ENCODE measurements at places on chromosomes 2 and 18. TPM values are rescaled to one million over a fixed set of nuclear protein-coding genes. Genes with fewer than 3 reads are reported as not detected.

- DNase-seq, result no peak
These were observed 298.7 kb upstream of the COL3A1 start for GRCh38 chr2:188675391-188676009.

DNA sequence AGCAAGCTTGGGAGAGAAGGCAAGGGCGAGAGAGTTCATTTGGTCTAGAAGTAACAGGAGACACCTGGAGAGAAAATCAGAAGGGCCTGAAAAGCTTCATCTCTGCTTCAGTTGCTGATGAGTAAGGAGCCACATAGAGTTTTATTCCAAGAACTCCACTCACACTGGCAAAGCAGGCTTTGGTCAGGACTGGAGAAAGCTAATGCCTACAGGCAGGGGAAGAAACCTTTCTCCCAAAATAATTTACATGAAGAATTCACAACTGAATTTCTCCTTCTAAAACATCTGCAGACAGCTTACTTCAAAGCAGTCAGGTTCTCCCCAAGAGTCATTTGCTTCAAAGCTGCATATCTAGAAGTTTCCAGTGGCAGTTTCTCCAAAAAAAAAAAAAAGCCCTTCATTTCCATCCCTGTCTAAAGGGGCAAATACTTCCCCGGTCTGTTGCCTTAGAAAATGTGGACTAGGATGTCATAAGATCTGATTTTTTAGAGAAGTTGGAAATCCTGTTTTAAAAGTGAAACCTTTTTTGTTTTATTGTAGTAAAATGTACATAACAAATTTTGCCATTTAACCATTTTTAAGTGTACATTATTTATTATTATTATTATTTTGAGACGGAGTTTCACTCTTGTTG lies 46.3 kb downstream of the TMEM247 start:
- DNase-seq, result no peak

DNA sequence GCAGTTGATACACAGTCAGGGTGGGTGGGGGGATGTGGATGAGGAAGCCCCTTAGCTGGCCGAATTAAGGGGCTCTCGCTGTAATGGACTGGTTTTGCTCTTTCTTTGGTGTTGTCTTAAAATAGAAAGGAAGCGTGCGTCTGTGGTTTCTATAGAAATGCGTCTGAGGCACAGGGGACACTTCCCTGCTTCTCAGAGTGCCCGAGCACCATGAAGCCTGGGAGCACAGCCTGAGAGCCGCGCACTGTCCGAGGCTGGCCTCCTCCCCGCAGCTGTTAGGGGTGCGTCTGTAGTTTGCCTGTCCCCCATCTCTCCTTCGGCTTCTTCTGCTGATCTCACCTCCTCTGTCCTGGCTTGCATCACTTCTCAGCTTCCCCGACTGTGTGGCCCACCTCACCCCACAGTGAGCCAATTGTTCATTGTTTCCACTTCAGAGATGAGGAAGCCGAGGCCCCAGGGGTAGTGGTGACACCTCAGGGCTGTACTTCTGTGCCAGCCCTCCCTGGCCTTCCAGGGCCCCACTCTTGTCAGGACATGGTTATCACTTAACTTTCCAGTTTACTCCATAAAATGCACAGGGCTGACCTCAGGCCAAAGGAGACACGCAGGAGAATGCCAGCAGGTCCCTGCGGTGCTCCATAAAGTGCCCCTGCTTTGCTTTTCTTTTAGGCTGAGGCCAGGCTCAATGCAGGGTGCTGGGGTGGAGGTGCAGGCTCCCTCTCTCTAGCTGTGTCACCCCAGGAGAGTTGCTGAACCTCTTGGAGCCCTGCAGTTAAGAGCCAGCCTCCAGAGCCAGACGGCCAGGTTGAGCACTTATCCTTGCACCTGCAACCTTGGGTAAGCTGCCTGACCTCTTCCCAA lies 210.6 kb downstream of the SEPTIN10 start:
- DNase-seq, result no peak

DNA sequence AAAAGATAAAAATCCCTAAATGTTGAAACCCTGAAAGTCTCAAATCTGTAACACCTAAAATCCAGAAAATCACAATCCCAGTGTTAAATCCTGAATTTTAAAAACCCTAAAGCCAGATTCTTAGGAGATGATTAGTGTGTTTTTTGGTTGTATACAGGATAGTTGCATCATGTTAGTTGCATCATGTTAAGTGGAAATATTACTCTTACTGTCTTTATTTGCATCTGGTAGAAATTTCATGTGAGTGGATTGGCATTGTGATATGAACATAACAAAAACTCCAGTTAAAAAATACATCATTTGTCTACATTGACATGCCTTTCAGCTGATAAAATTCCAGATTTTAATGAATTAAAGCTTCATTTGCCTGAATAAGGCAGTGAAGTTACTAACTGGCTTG lies 683.1 kb upstream of the ACVR2A start:
- no peak for DNase-seq

GRCh38 chr2:59182249-59182648 lies 941.1 kb upstream of the FANCL start:
- no peak for DNase-seq

DNA sequence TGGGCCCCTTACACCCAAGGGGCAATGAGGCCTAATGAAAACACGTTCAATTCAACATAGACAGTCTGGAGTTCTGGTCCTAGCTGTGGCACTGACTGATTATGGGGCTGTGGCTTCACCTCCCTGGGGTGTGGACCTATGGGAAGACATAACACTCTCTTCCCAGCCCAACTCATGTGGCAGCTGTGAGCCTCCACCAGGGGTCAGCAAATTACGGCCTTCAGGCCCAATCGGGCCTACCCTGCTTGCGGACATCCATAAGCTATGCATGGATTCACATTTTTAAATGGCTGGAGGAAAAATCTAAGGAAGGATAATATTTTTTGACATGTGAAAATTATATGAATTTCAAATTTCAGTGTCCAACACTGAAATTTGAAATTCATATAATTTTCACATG lies 101.3 kb downstream of the LOXHD1 start:
- DNase-seq, result no peak

- no peak for DNase-seq
These were observed 55.0 kb downstream of the RNF144A start for GRCh38 chr2:6972067-6972710.

GRCh38 chr2:236782938-236783337 lies 213.3 kb downstream of the ACKR3 start:
- DNase-seq, result no peak

- no peak for DNase-seq
These were observed 150.7 kb upstream of the SLC14A2 start for GRCh38 chr18:45464619-45465018.

- DNase-seq, result no peak
These were observed 171.4 kb downstream of the ZNF804A start for GRCh38 chr2:184769686-184770085.

DNA sequence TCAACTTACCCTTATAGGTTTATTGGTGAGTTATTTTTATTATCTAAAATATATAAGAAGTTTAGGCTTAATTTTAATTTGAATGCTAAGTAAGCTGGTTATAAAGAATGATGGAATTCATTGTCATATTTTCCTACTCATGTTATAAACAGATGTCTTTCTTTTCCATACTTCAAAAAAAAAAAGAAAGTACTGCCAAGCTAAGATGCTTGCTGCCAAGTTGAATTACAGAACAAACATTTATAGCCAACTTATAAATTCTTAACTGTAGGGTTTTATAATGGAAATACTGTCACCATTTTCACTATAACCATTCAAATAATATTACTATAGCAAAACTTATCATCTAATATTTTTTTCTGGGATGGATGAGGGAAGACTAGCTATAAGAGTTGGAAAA lies 676.0 kb downstream of the NRXN1 start:
- no peak for DNase-seq

GRCh38 chr2:127371037-127371436 lies 16.7 kb downstream of the MAP3K2 start:
- DNase-seq, result no peak

DNA sequence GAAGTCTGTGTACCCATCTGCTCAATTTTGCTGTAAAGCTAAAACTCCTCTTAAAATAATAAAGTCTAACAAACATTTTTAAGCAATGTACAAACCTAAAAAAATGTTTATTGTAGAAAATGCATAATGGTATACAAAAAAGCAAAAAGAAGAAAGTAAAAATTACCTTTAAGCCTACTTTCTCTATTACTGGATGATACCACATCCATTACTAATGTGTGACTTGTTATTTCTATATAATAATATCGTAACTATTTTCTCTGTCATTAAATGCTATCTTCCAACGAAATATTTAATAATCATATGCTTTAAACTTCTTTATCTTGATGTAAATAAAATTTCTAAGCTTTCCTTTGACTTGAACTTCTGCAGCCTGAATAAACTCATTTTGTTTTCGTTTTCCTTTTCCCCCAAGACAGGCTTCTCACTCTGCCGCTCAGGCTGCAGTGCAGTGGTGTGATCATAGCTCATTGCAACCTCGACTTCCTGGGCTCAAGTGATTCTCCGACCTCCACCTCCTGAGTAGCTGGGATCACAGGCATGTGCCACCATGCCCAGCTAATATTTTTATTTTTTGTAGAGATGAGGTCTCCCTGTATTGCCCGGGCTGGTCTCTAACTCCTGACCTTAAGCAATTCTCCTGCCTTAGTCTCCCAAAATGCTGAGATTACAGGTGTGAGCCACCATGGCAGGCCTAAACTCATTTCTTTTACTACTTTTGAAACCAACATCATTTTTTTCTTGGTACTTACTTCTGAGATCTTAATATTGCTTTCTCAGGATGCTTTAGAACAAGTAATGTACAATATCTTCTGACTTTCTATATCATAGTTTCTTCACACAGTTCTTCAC lies 18.1 kb upstream of the DNAH7 start:
- DNase-seq, result no peak

Gene CD302
- 62.2 TPM for polyA plus RNA-seq

Gene STARD6
- polyA plus RNA-seq, result not detected

DNA sequence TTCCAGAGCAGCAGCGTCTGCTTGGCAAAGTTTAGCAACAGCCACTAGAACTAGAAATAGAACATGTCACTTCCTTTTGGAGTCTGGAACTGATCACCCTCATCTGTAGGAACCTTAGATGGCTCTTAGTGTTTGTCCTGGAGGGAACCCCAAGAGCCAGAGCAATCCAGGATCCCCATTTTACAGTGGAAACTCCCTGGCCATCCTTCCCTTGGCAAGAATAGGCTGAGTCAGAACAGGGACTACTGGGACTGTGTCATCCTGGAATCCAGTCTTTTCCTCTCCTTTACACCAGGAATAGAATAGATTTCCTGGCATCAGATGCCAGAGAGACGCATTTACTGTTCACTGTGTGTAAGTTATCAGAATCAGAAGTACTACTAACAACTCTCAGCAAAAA lies 33.2 kb upstream of the GRHL1 start:
- DNase-seq, result no peak
